ENCODE measurements at places on chromosomes 4 and X. TPM values are rescaled to one million over a fixed set of nuclear protein-coding genes. Genes with fewer than 3 reads are reported as not detected.

Gene SERTM2
- not detected for total RNA-seq

Gene VBP1
- total RNA-seq = 58.5 TPM

DNA sequence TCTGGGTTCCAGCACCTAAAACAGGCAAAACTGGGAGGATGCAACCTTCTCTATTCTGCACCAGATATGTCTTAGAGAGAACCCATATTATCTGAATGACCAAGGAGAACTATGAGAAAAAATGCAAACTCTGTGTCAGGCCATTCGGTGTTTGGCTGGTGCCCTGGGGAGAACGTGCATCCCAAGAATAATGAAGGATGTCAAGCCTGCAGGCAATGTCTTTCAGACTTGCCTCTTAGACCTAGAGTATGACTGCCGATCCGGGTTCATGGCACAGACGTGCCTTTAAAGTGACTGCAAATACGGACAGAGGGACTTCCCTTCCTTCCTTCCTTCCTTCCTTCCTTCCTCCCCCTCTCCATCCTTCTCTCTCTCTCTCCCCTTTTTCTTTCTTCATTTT, 6.9 kb downstream of the XAGE1B start:
- no peak for DNase-seq

GRCh38 chrX:21985332-21985777, 44.8 kb downstream of the SMS start:
- DNase-seq = peak; percentile 64
